ENCODE measurements at places on chromosomes 11 and 22.

- no peak for DNase-seq
Measured at GRCh38 chr11:13954591-13954990, 7.9 kb upstream of the SPON1 start.

DNA sequence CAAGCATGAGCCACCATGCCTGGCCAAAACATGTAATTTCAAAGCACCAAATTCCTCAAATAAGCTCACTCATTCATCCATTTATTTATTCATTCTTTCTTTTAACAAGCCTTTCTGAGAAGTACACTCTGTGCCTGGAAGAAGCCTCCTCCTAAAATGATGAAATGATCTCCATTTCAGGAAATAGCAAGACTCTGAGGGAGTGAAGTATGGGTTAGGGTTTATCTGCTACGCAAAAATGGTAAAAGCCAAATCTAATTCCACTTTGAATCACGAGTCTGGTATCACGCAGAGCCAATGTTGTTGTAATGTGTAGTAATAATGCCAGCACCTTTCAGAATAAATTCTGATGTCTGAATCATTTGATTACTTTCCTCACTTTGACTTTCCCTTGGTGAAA is 1041.8 kb downstream of the LRRC4C start:
- DNase-seq: no peak

DNA sequence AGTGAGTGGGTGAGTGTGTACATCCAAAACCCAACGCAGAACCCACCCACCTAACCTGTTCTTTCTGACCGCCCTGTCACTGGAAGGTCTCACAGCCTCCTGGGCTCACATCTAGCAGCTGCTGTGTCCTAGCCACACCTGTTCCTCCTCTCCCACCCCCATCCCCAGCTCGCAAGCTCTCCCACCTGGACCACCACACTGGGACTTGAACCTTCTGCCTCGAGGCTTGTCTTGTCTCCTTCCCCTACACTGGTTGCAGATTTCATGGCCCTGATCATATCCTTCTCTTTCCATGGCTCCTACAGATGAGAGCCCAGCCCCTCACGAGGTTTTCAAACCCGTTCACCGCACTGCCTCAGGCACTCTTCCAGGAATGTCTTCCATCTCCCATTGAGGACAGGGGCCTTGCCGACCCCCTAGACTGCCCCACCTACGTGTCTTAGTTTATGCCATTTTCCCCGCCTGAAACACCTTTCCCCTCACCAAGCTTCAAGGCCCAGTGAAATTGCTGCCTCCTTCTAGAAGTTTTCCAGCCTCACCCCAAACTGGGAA is 6.7 kb downstream of the IFITM10 start:
- no peak for DNase-seq

- DNase-seq: no peak
Measured at GRCh38 chr11:17179970-17180369, 27.8 kb downstream of the PIK3C2A start.

DNA sequence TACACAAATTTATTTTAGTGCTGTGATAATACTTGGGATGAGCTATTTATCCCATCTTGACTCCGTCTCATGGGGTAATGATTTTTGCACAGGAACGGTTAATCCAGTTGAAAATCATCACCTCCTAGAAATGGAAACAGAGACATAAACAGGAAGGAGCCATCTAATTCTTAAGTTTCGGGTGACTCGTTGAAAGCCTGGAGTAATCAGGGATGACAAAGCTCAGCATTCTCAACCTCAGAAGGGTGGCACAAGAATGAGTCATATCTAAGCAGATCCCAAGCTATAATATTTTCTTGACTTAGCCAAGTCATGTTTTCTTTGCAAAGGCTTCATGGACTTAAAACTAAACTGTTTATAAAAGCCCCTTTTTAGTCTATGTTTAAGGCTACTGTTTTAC is 280.8 kb upstream of the CCDC90B start:
- DNase-seq: no peak

DNA sequence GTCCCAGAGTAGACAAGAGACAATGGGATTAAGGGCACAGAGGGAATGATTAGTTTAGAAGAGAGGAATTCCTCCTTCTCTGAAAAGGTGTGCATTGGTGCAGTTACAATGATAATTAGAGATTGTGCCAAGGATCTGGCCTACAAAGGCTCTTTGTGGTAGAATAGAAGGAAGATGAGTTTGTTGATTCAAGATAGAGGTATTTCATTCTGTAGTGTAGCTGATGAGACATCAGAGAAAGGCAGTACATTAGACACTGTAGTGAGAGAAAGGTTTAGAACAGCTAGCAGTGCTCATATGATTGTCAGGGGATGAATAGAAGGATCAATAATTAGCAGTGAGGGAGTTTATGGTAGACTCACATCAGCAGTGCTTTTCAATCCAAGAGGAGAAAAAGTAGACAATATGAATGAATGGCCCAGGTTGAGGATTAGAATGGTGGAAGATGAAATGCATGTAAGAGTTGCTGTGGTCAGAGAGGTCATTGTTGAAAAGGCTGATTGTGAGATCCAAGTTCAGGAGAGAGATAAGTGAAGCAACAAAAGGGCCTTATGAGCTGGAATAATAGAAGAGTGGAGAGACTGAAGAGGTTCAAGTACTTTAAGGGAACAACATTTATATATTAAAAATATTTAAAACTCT is 28.9 kb downstream of the SIK2 start:
- no peak for DNase-seq

DNA sequence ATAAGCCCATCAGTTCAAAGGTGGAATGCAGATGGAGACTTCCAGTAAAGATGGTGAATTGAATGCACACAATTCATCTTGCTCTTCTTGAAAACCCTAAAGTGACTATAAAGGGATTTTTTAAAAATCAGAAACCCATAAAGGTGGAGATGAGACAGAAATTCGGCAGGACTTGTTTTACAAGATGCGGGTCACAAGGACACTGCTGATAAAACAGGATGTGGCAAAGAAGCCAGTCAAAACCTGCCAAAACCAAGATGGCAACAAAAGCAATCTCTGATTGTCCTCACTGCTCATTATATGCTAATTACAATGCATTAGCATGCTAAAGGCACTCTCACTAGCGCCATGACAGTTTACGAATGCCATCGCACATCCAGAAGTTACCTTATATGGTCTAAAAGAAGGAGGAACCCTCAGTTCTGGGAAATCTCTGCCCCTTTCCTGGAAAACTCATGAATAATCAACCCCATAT is 137.1 kb downstream of the NECTIN1 start:
- no peak for DNase-seq

GRCh38 chr22:39623603-39624500 is 53.3 kb downstream of the CACNA1I start:
- DNase-seq: no peak
